ENCODE measurements at places on chromosomes 7 and 10.
A peak's percentile ranks its signal among the peaks of the same experiment; 100 is the strongest.

DNA sequence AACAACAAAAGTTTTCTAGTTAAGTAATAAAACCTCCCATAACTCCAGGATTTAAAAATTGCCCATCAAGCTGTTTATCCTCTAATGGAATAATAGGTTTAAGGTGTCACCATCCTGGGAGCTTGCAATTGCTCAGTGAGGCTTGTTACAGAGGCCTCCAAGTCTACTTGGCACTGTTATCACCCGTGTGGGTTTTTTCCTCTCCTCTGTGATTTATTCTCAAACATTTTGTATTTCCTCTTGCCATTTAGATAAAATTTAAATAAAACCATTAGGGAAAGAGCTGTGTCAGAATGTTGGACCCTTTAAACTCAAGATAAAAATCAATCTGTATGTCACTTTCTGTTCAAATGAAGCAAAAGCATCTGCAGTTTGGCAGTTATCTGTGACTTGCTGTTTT, 202.6 kb downstream of the GALNT17 start:
- no peak for DNase-seq
- no peaks in the 10 kb centered on the region for H3K36me3 ChIP-seq
- no peak overlapping the region for H3K4me3 ChIP-seq
- H3K27ac ChIP-seq, result no peak overlapping the region
- H3K27me3 ChIP-seq, result no peaks in the 10 kb centered on the region

GRCh38 chr7:7867846-7868571, 100.6 kb upstream of the GLCCI1 start:
- no peaks in the 10 kb centered on the region for H3K27me3 ChIP-seq
- DNase-seq, result no peak
- no peak overlapping the region for H3K27ac ChIP-seq
- H3K4me3 ChIP-seq, result no peak overlapping the region
- no peaks in the 10 kb centered on the region for H3K4me1 ChIP-seq

DNA sequence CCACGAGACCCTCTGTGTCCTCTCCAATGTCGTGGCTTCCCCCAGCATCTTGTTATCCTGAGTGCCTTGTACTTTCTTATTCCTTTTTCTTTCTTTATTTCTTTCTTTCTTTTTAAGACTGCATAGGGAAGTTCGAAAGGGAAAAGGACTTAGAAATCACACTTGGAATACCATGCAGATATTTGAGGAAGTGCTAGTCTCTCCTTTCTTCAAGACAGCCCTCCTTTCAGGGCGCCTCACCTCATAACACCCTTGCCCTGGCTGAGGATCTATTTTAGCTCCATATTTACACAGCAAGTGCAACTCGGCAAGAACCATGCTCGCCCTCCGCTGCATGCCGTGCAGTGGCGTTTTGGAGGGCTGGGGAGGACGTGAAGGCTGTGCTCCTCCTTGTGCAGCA, 232.3 kb upstream of the GLI3 start:
- H3K36me3 ChIP-seq, result no peaks in the 10 kb centered on the region
- H3K4me3 ChIP-seq, result no peak overlapping the region
- H3K27ac ChIP-seq, result no peak overlapping the region
- no peak for DNase-seq
- H3K4me1 ChIP-seq, result no peaks in the 10 kb centered on the region
- H3K27me3 ChIP-seq, result no peaks in the 10 kb centered on the region

- no peaks in the 10 kb centered on the region for H3K4me1 ChIP-seq
- no peak overlapping the region for H3K27ac ChIP-seq
- DNase-seq, result no peak
- no peaks in the 10 kb centered on the region for H3K27me3 ChIP-seq
- H3K4me3 ChIP-seq, result no peak overlapping the region
- H3K36me3 ChIP-seq, result no peaks in the 10 kb centered on the region
These were observed 68.7 kb downstream of the VWA2 start for GRCh38 chr10:114307731-114308130.

DNA sequence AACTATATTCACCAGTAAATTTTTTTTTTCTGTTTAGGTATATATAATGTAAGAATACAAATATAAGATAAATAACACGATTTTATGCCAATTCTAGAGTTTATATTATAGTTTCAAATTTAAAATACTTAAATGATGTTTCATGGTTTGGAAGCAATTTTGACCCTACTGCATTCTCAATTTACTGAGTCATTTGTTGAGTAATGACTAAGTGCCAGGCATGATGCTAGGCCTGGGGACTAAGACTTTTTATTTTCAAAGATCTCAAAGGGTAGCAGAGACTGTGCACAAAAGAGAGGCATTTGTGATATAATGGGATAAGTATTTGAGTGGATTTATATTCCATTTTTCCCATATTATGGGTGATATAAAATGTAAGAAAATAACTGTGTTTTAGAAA, 78.9 kb upstream of the SMIM30 start:
- DNase-seq, result no peak
- H3K4me3 ChIP-seq, result no peak overlapping the region
- H3K27ac ChIP-seq, result no peak overlapping the region
- no peaks in the 10 kb centered on the region for H3K27me3 ChIP-seq
- H3K36me3 ChIP-seq, result no peaks in the 10 kb centered on the region

DNA sequence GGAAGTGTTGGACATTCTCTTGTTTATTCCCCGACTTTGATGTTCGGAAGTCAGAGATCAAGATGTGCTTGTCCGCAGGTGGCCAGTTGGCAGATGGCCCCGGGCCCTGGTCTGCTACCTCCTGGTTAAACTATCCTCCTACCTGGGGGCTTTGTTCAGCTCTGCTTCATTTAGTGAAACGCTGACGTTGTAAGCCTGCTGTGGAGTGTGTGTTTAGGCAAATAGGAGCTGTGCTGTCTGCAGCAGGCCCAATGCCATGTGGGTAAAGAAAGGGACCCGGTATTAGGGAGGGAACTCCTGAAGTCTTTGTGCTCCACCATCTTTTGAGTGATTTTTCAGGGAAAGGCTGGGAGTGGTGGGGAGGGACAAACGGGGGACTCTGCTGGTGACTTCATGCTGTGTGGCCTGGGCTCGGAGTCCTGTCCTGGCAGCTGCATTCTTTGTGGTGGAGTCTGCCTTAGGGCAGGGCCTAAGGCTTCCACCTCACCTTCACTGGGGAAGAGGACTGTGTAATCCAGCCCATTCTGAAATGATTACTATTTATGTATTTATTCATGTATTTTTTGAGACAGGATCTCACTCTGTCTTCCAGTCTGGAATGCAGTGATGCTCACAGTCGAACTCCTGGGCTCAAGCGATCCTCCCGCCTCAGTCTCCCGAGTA, 171.1 kb upstream of the KLF6 start:
- no peaks in the 10 kb centered on the region for H3K36me3 ChIP-seq
- H3K4me3 ChIP-seq, result no peak overlapping the region
- DNase-seq, result no peak
- H3K27me3 ChIP-seq, result no peaks in the 10 kb centered on the region
- no peaks in the 10 kb centered on the region for H3K4me1 ChIP-seq

DNA sequence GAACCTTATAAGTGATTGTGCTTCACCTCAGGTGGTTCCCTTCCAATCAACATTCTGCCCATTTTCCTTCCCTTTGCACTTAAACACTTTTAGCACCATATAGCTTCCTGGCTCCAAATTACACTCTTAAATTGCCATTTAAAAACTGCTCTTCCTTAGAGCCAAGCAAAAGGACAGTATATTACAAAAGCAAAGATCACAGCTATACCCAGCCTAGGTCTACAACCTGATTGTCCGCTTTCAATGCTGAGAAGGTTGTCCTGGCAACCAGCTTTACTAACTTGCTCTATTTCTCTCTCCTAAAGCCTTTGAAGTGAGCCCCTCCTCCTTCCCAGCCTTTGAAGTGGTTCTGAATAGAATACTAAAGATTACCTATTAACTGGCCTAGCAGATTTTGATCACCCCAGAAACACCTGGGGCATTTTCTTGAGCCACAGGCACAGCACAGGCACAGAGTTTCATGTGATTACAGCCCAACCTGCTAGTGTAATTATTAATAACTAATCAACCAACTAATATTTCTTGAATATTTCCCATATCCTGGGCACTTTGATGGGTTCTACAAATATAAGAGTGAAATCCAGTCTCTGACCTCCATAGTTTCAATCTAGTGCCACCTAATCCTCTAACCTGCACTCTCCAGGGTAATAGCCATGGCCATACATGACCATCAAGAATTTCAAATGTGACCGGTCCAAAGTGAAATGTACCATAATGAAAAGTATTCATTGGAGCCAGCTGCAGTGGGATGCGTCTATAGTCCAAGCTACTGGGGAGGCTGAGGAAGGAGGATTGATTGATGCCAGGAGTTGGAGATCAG, 63.6 kb upstream of the TRIM24 start:
- no peaks in the 10 kb centered on the region for H3K36me3 ChIP-seq
- H3K27ac ChIP-seq, result no peak overlapping the region
- no peak overlapping the region for H3K4me3 ChIP-seq
- no peaks in the 10 kb centered on the region for H3K27me3 ChIP-seq
- no peaks in the 10 kb centered on the region for H3K4me1 ChIP-seq
- no peak for DNase-seq

- no peaks in the 10 kb centered on the region for H3K36me3 ChIP-seq
- no peaks in the 10 kb centered on the region for H3K4me1 ChIP-seq
- no peaks in the 10 kb centered on the region for H3K27me3 ChIP-seq
- H3K27ac ChIP-seq, result no peak overlapping the region
These were observed 43.2 kb downstream of the VKORC1L1 start for GRCh38 chr7:65915921-65916657.

- peaks cover 5% of the 10 kb centered on the region for H3K36me3 ChIP-seq
- H3K27ac ChIP-seq, result no peak overlapping the region
- H3K4me1 ChIP-seq, result peaks cover 8% of the 10 kb centered on the region
- no peak for DNase-seq
These were observed 4.1 kb downstream of the MRPL43 start for GRCh38 chr10:100982916-100983830.

DNA sequence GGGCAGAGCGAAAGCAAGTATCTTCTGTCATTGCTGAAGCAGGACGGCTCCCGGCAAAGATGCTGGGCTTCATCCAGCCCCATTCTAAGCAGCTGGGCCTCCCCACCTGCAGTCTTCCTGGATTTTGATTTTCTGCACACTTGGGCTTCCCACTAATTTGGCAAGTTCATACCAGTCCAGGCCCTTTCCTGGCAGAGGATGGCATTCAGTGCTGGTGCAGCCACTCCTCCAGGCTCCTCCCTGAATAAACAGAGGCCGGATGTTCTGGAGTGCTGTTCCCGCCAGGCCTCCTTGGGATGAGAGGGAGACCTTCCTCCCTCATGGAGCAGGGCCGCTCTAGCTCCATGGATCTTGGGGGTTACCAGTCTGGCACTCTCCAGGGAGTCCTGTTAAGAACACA, 3.4 kb downstream of the BAG3 start:
- H3K27ac ChIP-seq, result peak overlapping the region; percentile 98
- H3K36me3 ChIP-seq, result no peaks in the 10 kb centered on the region
- no peaks in the 10 kb centered on the region for H3K27me3 ChIP-seq
- peaks cover 33% of the 10 kb centered on the region for H3K4me1 ChIP-seq
- no peak overlapping the region for H3K4me3 ChIP-seq

GRCh38 chr10:15605740-15606369, 113.9 kb downstream of the ITGA8 start:
- H3K27ac ChIP-seq, result no peak overlapping the region
- no peaks in the 10 kb centered on the region for H3K4me1 ChIP-seq
- H3K27me3 ChIP-seq, result no peaks in the 10 kb centered on the region
- no peak overlapping the region for H3K4me3 ChIP-seq
- no peak for DNase-seq

- H3K4me3 ChIP-seq, result no peak overlapping the region
- peaks cover 3% of the 10 kb centered on the region for H3K36me3 ChIP-seq
- no peak overlapping the region for H3K27ac ChIP-seq
- no peaks in the 10 kb centered on the region for H3K4me1 ChIP-seq
- no peaks in the 10 kb centered on the region for H3K27me3 ChIP-seq
- no peak for DNase-seq
These were observed 19.3 kb downstream of the BRI3 start for GRCh38 chr7:98300595-98301372.

DNA sequence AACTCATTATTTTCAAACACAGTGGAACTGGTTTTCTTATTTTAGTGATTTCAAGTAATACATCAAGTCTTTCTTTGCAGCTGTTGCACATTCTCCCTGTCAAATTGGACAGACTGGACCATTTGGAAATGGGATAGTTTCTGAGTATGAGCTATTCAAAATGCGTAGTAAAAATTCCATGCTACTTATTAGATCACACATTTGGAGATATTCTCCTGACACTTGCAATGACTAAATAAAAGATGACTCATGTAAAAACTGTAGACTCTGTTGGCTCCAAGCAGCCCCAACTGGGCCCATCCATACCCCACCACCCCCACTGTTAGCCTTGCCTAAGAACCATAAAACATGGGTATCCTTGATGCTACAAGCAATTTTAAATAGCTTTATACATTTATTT, 25.9 kb upstream of the BICC1 start:
- no peaks in the 10 kb centered on the region for H3K27me3 ChIP-seq
- H3K27ac ChIP-seq, result no peak overlapping the region
- DNase-seq, result no peak
- H3K4me3 ChIP-seq, result no peak overlapping the region
- H3K4me1 ChIP-seq, result no peaks in the 10 kb centered on the region

DNA sequence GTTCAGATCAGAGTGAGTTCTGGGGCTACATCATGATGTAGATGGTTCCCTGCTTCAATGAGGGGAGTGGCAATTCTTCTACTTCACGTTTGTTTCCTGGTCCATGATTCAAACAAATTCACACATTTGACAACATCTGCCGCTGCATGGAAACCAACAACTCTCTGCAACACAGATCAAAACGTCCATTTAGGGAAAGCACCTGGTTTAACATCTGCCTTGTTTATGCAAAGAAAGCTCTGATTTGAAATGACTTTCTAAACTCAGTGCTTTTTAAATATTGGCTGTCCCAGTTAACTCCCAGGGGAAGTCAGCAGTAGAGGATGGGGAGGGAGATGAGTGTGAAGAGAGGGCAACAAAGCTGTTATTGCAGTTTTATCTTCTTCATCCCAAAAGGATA, 93.8 kb downstream of the GAD2 start:
- H3K27ac ChIP-seq, result no peak overlapping the region
- DNase-seq, result no peak
- no peaks in the 10 kb centered on the region for H3K27me3 ChIP-seq
- no peaks in the 10 kb centered on the region for H3K36me3 ChIP-seq
- H3K4me1 ChIP-seq, result no peaks in the 10 kb centered on the region

DNA sequence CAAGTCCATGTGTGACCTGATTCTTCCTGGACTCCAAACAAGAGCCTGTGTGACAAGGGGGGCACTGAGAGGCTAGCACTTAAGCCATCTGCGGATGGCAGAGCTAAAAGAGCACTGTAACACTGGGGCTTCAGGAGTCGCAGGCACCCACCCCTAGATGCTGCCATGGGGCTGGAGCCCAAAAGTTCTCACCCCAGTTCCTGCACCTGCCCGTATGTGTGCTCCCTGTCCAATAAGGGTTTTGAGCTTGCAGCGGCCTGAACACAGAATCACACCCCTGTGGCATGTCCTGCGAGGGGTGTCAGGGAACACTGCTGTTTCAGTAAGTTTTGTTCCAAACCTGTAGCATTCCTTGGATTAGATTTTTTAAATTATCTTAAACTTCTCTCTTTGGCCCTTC, 53.2 kb upstream of the GPR37 start:
- H3K4me1 ChIP-seq, result no peaks in the 10 kb centered on the region
- H3K4me3 ChIP-seq, result no peak overlapping the region
- no peaks in the 10 kb centered on the region for H3K27me3 ChIP-seq
- H3K27ac ChIP-seq, result no peak overlapping the region
- DNase-seq, result no peak
